Activated CD4-positive, alpha-beta T cell treated with anti-CD3 and anti-CD28 coated beads for 24 hours (primary cell): ENCODE measurements at places on chromosomes 2 and 18.
A peak's percentile ranks its signal among the peaks of the same experiment; 100 is the strongest.

DNA sequence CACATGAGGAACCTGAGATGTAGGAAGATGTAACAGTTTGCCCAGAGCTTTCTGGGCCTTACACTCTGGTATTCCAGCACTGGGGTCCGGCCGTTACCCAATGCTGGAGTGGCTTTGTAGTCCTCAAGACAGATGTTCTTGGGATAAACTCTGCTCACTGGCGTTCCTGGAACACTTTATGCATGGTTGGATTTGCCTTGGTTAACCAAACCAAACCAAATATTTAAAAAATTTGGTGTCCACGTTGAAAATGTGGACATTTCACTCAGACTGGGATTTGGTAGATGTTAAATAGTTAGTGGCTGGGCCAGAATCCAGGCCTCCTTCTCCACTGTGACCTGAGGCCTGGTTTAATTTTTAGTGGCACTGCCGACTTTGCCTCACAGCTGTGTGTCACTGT lies 81.5 kb downstream of the ACOXL start:
- no peak for DNase-seq

DNA sequence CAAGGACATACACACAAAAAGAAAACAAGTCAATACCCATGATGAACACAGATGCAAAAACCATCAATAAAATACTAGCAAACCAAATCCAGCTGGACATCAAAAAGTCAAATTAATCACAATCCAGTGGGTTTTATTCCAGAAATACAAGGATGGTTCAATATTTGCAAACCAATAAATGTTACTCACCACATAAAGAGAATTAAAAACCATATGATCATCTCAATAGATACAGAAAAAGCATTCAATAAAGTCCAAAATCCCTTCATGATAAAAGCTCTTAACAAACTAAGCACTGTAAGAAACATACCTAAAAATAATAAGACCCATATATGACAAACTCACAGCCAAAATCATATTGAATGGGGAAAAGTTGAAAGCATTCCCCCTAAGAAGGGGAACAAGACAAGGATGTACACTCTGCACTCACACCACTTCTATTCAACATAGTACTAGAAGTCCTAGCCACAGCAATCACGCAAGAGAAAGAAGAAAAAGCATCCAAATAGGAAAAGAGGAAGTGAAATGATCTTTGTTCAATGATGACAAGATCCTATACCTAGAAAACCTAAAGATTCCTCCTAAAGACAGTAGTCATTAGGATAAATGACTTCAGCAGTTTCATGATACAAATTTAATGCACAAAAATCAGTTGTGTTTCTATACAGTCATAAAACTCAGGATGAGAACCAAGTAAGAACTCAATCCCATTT lies 62.6 kb downstream of the TRAPPC8 start:
- DNase-seq = no peak

DNA sequence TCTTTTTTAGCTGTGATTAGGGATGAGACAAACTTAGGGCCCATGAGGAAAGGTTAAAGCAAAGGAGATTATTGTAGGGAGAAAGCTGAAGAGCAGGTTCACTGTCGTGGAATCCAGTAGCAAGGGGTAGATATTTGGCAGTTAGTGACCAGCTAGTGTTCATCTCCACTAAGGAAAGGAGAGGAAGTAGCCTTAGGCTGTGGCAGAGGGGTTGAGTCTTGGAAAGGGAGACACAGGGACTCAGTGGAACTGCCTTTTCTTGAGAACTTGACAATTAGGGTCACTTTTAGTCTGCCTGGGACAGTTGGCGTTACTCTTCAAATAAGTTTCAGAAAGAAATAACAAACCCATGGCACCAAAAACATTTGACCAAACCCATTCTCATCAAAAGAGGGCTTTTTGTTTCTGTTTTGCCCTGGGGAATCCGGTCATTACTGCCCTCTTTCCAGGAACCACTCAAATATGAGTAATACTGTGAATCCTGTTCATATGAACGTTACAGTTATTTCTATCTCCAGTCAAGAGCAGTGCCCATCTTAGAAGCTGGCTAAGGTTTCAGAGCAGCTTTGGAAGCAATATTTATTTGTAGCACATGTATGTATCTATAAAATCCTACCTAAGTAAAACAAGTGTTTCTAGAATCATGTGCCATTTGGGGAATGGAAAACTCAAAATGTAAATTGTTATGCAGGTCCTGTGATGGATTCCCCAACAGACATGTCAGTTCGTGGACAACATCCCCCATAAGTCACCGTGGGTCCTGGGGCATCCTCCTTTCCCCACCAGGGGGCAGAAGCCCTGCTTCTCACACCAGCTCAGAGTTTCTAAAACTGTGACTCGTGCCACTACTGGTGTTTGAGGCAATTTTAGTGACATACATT lies 77.3 kb upstream of the PHLPP1 start:
- peak; percentile 33 for DNase-seq

DNA sequence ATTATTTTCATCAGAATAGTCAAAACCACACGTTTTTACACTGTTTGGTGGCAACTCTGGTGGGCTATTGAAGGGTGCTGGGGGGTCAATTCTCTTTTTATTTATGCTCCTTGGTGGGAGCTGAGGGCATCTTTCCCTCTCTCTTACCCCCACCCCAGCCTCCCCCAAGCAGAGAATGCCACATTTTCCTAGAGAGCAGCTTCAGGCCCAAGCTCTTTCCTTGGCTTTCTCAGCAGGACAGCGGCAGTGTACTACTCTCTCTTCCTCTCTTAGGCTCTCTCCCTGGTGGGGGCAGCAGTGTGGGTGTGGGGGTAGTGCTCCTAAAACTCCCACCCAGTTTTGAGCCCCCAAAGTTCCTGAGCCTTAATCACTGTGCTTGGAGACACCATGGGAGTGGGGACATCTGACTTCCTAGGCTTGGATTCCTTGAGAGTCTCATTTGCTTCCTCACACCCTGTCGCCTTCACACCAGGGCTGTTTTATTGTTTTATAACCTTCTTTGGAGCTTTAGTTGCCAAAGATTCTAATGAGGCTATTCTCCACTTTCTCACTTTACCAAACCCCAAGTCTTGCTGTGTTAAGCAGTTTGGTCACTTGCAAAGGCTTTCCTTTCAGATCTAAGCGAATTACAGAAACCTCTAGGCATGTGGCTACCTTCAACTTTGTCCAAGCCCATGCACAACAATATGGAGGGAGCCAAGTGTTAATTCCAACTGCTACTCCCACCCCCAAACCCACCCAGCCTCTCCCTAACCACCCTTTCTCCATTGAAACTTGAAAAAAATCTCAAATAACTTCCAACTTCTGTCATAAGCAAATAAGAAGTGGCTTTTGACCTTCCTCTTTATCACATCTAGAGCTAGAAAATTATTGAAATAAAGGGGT lies 6.0 kb upstream of the HOXD4 start:
- no peak for DNase-seq
